CD8-positive, alpha-beta memory T cell (primary cell): ENCODE measurements at places on chromosomes 1 and 21. TPM values are rescaled to one million over a fixed set of nuclear protein-coding genes. Genes with fewer than 3 reads are reported as not detected.

Gene GNAT2
- 1.5 TPM for total RNA-seq

Gene ATF6
- 22.4 TPM for total RNA-seq

DNA sequence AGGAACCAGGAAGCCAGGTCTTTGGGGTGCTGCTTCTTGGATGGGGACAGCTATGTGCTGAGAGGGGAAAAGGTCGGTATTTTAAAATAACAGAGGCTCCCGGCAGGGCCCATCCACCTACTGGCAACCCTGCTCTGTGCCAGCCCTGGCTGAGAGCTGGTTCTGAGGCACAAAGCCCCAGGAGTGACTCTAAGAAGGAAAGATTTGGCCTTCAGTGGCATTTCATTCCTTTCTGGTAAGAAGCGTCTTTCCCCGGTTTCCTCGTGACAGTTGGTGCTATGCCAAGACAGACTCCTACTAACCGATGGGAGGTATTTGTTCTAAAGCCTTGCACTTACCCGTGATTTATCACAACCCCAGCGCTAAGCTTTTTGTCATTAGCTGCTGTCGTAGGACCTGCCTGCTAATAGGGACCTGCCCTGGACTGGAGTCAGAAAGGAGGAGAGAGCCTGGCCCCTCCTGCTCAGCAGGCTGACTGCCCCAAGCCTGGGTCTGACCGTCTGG is 123.1 kb upstream of the ADAR start:
- DNase-seq = no peak

- no peak for DNase-seq
These were observed 16.2 kb downstream of the PLEKHO1 start for GRCh38 chr1:150165622-150166612.

DNA sequence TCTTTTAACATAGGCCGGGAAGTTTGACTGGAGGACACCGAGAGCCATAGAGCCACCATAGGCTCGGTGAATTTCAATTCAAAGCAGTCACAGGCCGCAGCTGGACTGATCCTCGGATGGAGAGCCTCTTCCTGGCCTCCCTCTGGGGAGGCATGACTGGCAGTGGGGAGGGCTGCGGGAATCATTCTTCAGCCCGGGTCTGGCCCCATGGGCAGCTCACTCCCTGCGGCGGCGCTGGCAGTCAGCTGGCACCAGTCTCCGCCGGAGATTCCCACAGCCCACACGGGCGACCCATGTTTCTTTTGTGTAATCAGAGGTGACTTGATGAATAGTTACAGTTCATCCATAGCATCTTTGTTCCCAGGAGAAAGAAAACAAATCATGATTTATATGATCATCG is 10.6 kb downstream of the ESPN start:
- DNase-seq = no peak

DNA sequence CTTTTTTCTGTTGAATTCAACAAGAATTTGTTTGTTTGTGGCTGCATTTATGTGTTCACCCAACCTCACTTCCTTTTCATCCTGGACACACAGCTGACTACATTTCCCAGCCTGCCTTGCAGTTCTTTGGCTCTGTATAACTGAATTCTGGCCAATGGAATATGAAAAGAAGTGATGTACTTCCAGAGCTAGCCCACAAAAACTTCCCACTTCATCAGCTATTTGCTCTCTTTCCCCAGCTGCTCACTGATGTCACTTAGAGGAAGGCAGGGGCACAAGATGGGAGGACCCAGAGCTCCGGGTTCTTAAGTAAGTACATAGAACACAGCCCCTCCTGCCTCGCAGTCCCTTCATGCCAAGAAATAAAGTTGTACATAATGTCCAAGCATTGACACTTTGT is 235.0 kb upstream of the FGGY start:
- DNase-seq = no peak

- no peak for DNase-seq
These were observed 281.2 kb downstream of the SETD4 start for GRCh38 chr21:35779167-35779566.

DNA sequence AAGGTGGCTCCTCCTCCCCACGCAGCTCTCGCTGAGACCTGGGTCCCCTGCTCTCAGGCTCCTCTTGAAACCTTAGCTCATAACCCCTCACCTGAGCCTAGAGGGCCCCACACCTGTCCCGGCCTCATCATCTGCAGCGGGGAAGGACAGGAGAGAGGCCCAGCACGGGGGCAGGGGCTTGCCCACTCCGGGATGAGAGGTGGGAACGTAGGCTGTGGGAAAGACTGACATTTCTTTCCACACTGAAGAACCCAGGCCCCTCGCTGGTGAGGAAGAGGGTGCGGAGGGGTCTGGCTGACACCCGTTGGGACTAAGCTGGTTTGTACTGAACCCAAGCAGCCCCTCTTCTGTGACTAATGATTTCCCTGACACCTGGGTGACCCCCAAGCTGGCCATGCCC is 14.0 kb upstream of the NES start:
- DNase-seq = no peak

- peak; percentile 70 for DNase-seq
These were observed at the start of gene RCSD1 for GRCh38 chr1:167629681-167630567. Gene RCSD1, plus strand, starts transcription at chr1:167630232. Its CDS starts 192 bp downstream, at chr1:167630424.
